ENCODE measurements at places on chromosomes 11 and 22.

- DNase-seq: no peak
These were observed 166.6 kb downstream of the COMMD9 start for GRCh38 chr11:36122671-36123070.

DNA sequence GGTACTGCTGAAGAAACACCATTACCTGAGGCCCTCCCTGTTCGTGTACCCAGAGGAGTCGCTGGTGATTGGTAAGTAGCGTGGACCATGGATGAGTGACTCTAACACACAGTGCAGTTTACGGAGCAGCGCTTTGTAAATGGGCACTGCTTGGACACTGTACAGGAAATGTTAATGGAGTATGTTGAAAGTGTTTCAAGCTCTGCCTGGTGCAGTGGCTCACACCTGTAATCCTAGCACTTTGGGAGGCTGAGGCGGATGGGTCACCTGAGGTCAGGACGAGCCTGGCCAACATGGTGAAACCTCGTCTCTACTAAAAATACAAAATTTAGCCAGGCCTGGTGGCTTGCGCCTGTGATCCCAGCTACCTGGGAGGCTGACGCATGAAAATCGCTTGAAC, 29.7 kb downstream of the XRCC6 start:
- no peak for DNase-seq

GRCh38 chr11:68257477-68258362, 14.1 kb downstream of the C11orf24 start:
- DNase-seq: peak; percentile 87

GRCh38 chr11:131893103-131893890, 522.9 kb downstream of the NTM start:
- DNase-seq: no peak

GRCh38 chr11:80650966-80651365, 1210.1 kb upstream of the TENM4 start:
- no peak for DNase-seq

- DNase-seq: no peak
These were observed 3.3 kb upstream of the LRFN4 start for GRCh38 chr11:66853242-66854229.

DNA sequence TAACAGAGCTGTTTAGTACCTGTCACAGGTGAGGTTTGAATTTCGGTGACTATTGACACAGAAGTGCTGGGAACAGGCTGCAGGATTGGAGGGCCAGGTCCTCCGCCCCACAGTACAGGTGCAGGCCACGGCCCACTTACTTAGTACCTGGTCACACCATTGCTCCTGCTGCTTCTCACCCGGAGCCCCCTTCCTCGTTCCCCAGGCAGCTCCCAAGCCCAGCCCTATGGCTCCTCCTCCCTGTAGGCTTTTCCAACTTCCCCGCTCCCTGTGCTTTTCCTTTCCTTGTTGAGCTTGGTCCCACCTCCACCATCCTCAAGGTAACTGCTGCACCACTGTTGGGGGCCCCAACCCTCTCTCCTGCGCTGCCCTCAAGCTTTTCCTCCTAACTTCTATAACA, 27.9 kb upstream of the ANO1 start:
- DNase-seq: no peak

DNA sequence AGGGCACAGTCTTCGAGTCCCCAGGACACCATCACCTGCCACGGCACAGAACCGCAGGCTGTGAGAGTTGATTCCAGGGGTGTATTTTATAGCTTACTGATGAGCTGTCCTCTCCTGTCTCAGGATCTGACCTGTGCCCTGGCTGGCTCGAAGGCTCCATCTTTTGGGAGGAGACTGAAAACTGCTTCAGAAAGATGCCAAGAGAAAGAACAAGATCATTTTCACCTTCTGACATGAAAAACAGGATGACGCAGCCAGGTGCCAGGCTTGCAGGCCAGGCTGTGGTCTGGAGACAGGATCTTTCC, 2.2 kb downstream of the MRGPRD start:
- DNase-seq: no peak

GRCh38 chr11:122327528-122327927, 211.5 kb upstream of the BLID start:
- no peak for DNase-seq

- DNase-seq: no peak
These were observed 21.7 kb downstream of the PTPN5 start for GRCh38 chr11:18769802-18770456.

DNA sequence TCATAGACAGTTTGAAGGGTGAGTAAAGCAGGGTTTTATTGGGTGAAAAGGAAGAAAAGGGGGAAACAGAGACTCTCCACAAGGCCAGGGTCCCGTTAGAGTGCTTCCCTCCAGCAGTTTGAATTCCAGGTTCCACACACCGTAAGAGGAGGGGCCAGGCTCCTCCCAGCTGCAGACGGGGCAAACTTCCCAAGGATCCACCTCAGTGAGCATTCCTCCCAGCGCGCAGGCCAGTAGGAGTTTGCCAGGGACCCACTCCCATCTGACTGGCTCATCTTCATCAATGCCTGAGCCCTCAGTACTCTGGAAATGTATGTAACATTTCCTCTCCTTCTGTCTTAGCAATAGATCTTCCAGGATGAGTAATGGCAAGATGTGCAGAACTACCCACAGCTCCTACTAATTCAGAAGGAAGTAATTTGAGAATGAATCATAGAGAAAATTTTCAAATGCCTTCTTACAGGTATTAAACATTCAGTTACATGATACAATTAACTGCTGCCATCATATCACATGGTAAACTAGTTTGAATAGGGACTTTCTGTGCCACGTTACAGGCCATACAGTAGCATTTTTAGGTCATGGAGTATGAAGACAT, 34.0 kb upstream of the TRPC6 start:
- no peak for DNase-seq

DNA sequence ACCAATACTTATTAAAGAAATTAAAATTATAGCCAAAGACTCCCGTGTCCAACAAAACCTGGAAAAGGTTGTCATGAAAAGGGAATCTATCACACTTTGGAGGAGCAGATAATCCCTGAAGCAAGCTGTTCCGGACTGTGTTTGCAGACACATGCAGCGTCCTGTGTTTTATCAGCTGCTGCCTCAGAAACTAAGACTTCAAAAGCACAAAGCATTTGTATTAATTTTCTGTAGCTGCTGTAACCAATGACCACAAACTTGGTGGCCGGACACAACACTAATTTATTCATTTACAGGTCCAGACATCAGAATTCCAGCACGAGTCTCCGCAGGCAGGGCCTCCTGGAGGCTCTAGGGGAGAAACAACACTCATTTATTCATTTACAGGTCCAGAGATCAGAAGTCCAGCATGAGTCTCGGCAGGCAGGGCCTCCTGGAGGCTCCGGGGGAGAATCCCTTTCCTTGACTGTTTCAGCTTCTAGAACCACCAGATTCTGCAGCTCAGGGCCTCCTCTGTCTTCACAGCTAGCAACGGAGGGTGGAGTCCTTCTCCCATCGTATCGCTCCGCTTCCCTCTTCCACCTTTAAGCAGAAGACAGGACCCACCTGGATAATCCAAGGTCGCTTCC, 465.3 kb downstream of the BRD1 start:
- no peak for DNase-seq

- no peak for DNase-seq
These were observed 539.7 kb upstream of the CCDC179 start for GRCh38 chr11:23399995-23400394.

DNA sequence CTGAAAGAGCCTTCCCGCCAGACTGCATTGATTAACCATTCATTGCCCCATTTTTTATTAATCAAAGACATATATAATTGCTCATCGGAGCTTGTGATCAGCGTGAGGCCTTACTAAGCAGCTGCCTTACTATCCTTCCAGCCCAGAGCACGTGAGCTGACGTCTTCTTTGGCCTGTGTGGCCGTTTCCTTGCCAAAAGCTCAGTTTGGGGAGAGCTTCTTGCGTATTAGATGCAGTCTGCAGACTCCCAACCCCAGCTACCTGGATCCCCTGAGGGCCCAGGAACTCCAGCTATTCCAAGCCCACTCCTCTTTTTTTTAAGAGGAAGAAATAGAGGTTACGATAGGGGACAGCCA, 784 bp upstream of the SLC43A3 start:
- no peak for DNase-seq

GRCh38 chr11:131723088-131723487, 352.7 kb downstream of the NTM start:
- no peak for DNase-seq

DNA sequence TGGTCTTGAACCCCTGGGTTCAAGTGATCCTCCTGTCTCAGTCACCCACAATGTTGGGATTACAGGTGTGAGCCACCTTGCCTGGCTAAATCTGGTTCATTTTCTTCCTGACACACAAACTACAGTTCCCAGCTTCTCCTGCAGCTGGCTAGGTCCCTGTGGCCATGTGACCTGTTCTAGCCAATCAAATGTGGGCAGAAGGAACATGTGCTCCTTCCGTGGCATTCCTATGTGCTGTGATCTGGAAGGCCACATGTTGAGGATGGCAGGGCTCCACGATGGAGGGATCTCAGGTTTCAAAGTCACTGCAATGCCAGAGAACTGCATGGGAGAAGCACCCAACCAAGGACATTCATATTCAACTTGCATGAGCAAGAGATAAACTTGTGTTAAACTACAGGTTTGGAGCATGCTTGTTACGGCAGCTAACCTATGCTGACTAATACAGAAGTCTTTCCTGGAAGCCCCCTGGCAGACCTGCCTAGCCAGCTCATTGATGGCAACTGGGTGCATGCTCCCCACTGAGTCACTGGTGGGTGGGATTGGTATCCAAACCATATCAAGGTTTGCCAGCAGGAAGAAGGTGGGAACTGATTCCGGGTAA, 86.0 kb downstream of the RPS6KA4 start:
- DNase-seq: no peak

- DNase-seq: no peak
These were observed 1231.7 kb downstream of the LRRC4C start for GRCh38 chr11:40227730-40228129.

DNA sequence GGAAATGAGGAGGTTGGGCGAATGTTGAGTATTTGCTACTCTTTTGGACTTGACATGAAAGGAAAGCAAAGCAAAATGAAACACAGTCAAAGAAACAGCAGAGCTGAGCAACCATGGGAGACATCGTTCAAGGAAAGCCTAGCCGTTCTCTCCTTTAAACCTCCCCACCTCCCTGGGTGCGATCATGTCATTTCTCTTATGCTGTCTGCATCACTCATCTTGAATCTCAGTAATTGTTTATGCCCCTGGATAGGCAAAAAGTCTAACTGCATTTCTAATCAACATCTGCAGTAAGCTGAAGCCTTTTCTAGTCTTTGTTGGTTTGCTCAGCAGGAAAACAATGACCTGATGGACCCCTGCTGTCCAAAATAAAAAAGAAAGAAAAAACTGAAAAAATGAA, 107.0 kb downstream of the MSANTD4 start:
- DNase-seq: no peak

DNA sequence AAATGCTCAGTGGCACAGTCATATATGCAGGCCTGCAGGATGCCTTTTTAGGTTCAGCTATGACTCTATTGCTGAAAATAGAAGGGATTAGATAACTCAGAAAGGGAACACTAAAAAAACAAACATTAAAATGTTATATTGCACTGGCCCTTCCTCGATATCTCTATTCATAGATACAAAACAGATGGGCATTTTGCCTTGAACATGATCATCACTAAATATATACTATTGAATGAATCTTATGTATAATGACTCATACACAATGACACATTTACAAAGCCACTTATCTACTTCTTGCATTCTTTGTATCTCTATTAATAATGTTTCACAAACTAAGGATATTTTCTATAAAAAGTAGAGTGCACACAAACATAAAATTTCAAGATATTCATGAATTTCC, 2352.8 kb upstream of the RAG2 start:
- no peak for DNase-seq

DNA sequence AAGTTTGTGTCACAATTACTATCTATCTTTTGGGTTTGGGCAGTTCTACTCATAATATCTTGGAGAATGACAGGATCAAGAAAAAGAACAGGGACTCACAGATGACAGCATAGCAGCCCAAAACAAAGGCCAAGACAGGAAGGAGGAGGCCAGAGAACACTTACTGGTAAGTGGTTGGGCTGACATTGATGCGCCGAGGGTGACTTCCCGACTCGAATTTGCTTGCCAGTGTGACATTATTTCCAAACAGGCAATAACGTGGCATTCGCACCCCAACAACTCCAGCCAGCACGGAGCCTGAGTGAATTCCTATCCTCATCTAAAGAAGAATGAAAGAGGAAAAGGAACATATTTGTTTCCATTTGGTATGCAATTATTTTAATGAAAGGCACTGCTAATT, 309.9 kb downstream of the GUCY1A2 start:
- no peak for DNase-seq

GRCh38 chr22:38704654-38705234, 1.0 kb upstream of the GTPBP1 start:
- DNase-seq: no peak

DNA sequence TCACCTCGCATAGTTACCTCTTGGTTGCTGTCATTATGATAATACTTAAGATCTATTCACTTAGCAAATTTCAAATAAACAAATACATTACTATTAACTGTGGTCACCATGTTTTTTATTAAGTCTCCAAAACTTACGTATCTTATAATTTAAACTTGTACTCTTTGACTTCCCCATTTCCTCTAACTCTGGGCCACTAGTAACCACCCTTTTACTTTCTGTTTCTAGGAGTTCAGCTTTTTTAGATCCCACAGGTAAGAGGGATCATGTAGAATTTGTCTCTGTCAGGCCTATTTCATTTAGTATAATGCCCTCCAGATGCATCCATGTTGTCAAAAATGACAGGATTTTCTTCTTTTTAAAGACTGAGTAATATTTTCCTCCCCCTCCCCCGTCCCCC, 212.4 kb upstream of the C11orf87 start:
- DNase-seq: no peak

- DNase-seq: no peak
These were observed 11.2 kb downstream of the CCS start for GRCh38 chr11:66604155-66604554.

GRCh38 chr22:31143537-31143936, 3.2 kb upstream of the PLA2G3 start:
- no peak for DNase-seq

DNA sequence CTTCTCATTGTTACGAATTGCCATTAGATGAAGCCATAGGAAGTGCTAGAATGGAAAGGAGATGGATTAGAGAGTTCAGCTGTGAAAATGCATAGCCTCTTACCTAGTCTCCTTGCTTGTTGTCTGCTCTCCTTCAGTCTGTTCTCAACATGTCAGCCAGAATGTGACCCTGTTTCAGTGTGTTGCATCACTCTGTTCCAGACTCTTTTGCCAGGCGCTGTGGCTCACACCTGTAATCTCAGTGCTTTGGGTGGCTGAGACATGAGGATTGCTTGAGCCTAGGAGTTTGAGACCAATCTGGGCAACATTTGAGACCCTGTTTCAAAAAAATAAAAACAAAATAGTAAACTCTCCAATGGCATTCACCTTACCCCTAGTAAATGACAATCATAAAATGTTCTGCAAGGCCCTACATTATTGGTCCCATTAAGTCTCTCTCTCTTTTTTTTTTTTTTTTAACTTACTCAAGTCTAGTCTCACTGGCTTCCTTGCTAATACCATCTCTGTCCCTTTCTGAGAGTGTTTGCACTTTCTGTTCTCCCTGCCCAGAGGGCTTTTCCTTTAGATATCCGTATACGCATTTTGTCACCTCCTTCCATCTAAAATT, 39.4 kb downstream of the CYP2R1 start:
- DNase-seq: no peak

- DNase-seq: no peak
These were observed 34.2 kb downstream of the OSBP2 start for GRCh38 chr22:30728826-30729225.

Data from stimulated activated CD4-positive, alpha-beta T cell treated with anti-CD3 and anti-CD28 coated beads, Interleukin-15, amount 100 ng/mL, for 1 hour (primary cell).